Activated naive CD4-positive, alpha-beta T cell (primary cell): ENCODE measurements at places on chromosomes 13 and 19.

DNA sequence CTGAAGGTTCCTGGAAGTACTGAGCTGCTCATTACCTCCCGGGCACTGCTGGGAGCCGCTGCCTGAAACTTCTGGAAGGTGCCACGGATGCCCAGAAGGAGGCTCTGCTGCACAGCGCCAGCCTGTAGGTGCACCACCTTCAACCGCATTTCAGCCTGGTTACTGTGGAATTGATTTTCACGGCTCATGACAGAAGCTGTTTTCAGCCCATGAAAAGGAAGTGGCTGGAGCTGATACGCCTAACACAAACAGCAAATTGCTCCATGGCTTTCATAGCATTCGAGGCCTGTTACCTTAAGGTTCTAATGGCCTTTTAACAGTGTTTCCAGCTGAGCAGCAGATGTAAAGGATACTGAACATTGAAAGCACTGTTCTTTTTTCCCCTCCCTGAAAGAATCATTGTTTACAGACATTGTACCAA, 22.0 kb downstream of the GPC6 start:
- DNase-seq = no peak

- no peak for DNase-seq
Measured at GRCh38 chr19:19661675-19662251, 1.7 kb downstream of the ATP13A1 start.

DNA sequence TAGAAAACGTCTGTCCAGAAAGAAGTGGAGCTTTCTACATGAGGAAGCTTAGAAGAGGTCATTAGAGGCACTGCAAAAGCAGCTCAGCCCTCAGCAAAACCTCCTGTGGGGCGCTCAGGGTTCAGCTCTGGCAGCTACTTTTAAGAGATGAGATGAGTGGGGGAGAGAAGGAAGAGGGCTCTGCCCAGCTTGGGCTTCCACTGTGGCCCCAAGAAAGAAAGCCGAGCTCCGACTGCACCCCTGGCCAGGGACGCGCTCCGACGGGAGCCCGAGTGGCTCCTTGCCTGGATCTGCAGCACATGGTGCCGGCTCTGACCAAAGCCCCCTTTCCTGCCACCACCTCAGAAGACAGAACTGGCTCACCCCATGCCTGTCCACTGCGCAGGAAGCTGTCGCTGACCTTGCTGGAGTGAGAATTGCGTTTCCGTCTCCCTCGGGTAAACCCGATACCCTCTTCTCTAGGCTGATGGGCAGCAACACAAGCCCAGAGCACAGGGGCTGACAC, 36.4 kb downstream of the NAXD start:
- no peak for DNase-seq

GRCh38 chr13:27403727-27404385, 20.6 kb upstream of the GTF3A start:
- no peak for DNase-seq

DNA sequence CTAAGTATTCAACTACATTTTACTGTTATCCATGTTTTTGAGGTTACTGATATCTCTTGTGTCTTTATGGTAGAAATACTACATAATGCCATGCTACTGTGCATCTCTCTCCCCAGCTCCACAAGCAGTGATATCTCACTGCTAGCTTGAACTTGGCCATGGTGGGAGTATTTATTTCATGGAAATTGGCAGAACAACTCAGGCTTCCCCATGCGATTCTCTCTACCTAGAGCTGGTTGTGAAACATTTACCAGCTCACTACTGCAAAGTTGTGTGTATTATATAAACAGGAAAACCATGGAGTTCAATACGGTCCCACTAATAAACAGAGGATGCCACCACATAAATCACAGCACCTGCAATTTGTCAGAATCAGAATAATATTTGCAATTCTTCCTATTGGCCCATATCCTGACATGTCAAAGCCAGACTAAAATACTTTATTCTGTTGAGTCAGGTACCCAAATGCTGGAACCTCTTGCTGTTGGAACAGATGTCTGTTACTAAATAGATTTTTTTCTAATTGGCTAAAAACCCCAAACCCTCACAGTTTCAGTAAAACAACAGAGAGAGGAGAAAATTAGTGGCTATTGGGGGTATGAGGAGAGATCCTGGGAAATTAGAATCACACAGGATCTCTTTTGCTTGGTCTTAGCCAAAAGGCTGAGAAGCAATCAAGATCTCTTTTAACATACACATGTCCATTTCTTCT, 91.4 kb upstream of the SLC10A2 start:
- DNase-seq = no peak

- no peak for DNase-seq
Measured at GRCh38 chr13:98979012-98979660, 1.3 kb upstream of the DOCK9 start.
